ENCODE measurements at places on chromosomes 5 and 9.

GRCh38 chr5:111655169-111655924, 101.6 kb downstream of the NREP start:
- no peak for DNase-seq

DNA sequence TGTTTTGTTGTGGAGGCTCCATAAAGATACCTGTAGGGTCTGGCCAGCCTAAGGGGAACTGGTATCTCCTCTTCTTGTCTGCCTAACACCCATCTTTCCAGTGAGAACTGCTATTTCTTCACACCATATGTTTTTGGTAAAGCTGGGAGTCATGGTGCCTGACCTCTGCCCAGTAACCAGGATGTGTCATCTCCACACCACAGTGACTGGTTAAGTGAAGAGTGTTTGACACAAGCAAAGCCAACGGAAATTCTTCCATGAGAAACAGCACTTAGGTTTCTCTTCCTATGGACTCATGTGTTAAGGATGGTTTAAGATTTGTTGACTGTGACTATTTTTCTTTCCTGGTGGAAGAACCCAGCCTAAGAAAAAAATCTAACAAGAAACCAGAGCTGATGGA, 111.5 kb downstream of the HTR4 start:
- no peak for DNase-seq

DNA sequence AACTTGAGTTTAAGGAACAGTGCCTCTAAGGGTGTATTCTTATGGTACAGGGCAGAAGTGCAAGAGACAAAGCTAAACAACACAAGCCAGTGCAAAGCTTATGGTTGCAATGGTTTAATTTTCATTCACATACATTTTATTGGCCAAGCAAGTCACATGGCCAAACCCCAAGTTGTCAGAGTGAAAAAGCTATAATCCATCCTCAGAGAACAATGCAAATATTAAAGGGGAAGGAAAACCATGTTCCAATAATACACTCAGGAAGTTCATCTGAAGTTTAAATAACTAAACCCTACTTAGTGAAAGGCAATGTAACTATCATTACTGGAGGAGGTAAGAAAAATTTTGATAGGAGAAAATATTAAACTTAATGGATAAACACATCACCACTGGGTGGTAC, 26.6 kb upstream of the TLR4 start:
- no peak for DNase-seq

DNA sequence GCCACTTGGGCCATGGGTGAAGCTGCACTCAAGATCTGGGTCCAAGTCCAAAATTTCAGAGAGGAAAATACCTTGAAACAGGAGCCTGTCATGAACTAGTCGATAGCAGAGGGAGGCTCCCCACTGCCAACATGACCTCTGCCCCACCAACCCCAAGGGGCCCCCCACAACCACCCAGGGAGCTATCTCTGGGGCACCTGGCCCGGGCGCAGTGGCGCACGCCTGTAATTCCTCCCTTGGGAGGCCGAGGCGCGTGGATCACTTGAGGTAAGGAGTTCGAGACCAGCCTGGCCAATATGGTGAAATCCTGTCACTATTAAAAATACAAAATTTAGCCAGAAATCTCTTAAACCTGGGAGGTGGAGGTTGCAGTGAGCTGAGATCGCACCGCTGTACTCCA, 20.1 kb upstream of the HMCN2 start:
- no peak for DNase-seq
